ENCODE measurements at places on chromosomes 2 and 18. TPM values are rescaled to one million over a fixed set of nuclear protein-coding genes. Genes with fewer than 3 reads are reported as not detected.

GRCh38 chr2:120894966-120895365, 159.3 kb downstream of the GLI2 start:
- DNase-seq = peak; percentile 56

DNA sequence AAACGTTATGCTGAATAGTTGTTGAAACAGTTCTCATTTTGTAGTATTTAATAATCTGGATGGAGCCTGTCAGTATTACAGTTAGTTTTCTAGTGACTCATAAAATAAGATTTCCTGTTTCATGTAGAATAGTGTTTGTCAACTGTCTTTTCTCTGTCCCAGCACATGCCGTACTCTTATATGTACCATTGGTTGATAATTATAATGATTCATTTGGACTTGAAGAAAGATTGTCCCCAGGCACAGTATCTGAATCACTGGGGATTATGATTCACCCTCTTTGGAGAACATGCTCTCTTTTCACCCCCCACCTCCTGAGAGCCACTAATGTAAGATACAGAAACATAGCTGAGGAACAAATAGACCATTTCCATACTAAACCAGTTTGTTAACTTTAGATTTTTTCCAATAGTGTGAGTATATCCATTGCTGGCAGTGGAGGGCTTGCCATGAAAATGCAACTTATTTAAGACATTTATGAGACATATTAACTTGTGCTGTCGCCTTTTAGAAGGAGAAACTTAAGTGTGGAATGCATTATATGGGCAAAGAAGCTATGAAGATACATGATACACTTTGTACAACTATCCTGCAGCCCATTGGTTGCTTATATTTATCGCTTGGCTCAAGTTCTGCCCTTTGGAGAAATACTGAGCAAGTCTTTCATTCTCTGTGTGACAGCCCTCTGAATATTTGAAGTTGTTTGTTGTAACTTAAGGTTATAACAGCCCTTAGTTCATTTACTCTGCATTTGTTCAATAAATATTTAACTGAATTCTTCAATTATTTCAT, 12.4 kb downstream of the COPS8 start:
- DNase-seq = no peak

DNA sequence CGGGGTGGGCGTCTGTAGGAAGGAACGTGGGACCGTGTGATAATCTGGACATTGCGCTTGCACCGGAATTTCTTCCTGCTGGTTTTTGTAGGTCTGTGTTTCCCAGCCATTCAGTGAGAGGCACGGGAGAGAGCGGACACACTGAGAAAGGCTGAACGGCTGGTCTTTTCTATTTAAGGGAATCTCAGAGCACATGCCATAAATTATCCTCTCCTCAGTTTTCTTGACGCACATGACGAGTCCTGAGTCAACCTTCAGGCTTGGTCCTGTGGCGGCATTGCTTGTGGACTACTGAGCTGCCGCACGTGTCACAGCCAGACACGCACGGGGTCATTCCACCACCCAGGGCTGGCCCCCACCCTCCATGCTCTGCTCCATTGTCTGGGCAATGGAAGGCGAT, 519.3 kb upstream of the ID2 start:
- DNase-seq = no peak

DNA sequence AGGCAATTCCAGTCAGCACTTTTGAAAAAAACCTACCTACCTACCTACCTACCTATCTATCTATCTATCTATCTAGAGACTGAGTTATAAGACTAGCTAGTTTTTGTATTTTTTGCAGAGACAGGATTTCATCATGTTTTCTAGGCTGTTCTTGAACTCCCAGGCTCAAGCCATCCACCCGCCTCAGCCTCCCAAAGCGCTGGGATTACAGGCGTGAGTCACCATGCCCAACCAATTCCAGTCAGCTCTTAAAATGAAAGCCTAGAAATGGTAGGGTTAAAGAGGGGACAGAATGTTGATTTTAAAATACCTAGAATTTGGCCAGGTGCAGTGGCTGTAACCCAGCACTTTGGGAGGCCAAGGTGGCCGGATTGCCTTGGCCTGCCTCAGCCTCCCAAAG, 19.1 kb downstream of the MSH2 start:
- DNase-seq = no peak

GRCh38 chr18:45805551-45805950, 19.9 kb upstream of the SIGLEC15 start:
- no peak for DNase-seq

- DNase-seq = no peak
Observed at GRCh38 chr2:234852035-234852434, 99.8 kb upstream of the SH3BP4 start.

- no peak for DNase-seq
Observed at GRCh38 chr2:139159177-139159576, 379.0 kb upstream of the NXPH2 start.

- DNase-seq = no peak
Observed at GRCh38 chr2:3639015-3639630, 18.9 kb upstream of the ALLC start.

- DNase-seq = no peak
Observed at GRCh38 chr2:217219164-217219520, 359.3 kb upstream of the TNP1 start.

DNA sequence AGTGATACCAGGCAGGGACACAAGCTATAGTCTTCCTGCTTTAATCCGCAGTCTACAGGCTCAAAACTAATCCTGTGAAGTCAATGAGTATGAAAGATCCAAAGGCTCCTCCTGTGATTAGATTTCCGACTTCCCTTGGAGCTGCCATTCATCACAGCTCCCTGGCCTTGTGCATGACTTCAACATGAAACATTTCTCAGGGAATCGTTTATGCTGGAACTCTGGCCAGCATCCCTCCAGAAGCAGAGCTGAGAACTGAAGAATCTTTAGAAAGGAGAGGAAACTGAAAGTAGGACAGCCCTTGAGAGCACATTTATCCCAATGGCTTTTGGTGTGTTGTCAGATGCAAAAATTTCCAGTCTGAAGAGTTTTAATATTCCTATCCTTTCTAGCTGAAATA, 84.3 kb upstream of the SESTD1 start:
- no peak for DNase-seq

GRCh38 chr2:128692895-128693742, 374.5 kb upstream of the HS6ST1 start:
- no peak for DNase-seq

- DNase-seq = peak; percentile 54
Observed at GRCh38 chr2:202064171-202064880, 8.7 kb upstream of the KIAA2012 start.

GRCh38 chr2:169119851-169120250, 50.5 kb downstream of the DHRS9 start:
- no peak for DNase-seq

DNA sequence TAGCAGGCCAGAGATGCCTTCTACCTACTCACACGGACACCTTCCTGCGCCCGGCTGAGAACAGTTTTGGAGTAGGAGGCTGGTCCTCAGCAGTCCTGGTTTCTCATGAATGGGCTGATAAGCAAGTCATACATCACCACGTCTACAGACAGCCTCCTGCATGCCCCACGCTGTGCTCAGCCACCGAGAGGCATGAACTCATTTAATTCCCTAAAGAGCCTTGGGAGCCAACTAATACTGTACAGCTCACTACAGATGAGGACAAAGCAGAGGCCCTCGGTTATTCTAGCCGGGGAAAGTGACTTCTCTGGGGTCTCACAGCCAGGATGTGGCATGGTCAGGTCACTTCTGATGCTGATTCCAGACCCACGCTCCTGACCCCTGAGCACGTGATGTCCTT, 105.6 kb downstream of the TSHZ1 start:
- no peak for DNase-seq

DNA sequence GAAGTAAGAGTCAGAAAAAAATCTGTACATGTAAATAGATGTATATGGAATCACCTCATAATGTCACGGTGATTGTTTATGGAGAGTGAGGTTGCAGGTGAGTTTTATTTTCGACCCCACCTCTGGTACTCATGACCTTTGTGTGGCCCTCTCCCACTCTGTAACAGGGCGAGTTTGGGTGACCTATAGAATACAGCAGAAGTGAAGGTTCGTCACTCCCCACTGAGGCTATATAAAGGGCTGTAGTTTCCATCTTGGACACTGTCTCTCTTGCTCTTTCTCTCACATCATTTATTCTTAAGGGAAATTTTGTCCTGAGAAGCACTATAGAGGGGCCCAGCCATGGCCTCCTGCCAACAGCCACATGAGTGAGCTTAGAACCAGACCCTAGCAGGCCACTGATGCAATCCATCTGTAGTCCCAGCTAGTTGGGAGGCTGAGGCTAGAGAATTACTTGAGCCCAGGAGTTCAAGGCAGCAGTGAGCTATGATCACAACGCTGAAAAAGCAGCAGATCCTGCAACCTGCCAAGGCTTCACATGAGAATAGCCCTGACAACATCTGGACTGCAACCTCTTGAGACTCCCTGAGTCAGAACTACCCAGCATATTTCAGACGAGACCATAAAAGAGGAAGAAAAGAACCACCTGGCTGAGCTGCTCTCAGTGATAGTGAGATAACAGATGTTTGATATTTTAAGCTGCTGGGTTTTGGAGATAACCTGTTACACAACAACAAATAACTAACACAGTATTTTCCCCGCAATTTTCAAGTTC, 74.3 kb upstream of the SLC1A4 start:
- DNase-seq = no peak

DNA sequence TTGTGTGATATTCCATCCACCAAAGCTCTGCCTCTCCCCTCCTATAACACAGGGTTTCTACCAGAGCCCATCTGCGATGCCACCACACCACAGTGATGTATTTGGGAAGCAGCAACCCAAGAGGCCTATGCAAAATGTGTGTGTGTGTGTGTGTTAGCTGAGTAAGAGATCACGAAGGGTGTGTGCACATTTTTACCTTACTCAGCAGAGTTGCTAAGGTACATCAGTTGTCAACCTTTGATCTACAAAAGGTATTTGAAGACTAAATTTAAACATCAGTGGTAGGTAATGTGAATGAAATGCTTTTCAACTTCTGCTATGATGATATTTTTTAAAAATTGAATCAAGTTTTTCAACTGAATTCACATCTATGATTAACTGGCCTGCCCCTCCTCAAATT, 227.6 kb downstream of the FBXO15 start:
- DNase-seq = no peak

DNA sequence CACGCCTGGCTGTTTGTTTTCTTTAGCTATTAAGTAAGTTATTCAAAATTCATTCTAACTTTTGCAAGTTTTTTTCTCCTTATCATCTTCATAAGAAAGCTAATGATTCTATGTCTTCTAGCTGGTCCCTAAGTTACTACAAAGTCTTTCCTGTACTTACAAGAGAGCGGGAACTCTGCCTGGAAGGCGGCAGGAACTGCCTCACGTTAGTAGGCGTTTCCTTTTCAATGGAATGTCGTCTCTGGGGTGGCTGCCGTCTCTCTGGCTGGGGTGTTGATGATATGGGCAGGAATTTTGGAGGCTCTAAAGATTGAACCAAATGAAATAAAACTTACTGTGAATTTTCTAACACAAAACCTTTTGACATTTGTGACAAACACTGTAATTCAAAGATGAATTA, 55.5 kb downstream of the PRELID3A start:
- no peak for DNase-seq

DNA sequence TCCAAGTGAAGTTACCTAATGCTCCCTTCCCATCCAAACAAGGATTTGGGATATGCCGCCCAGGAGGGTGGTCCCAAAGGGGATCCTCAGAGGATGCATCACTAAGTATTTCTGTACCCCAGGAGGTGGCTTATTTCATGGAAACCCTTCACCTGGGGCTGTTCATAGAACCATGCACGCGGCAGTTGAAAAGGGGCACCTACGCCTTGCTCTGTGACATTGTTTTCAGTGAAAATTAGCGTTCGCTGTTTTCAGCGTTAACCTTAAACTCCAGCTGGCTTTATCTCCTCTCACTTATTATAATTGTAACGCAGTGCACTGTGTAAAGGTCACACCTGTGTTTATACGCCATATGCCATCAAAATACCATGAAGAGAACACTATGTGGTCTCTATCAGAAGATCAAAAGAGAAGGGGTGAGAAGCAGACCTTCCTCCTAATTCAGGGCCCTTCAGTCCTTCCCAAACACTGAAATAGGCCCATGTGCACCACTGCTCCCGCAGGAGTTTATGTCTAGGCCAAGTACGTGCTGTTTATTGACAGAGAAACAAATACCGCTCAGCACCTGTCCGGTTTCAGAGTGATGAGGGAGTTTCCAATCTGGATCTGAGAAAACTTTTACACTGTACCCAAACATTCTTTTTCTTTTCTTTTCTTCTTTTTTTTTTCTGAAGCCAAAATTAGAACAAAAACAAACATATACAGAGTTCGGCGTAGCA, 162.1 kb downstream of the BCL2 start:
- no peak for DNase-seq

DNA sequence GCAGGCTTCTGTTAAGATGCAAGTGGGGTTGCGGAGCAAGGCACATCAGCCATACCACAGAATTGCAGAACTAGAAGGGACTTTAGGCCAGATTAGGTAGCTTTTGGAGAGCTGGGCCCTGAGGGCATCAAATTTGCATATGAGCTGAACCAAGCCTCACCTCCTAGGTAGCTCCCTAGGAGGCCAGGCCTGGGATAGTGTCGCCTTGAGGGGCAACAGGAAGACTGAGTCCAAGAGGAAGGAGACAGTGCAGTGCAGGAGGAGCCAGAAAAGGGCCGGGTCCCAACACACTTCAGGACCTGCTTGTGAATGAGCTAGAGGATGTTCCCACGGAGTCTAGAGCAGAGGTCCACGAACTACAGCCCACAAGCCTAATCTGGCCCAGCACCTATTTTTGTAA, 98.7 kb downstream of the MAPK4 start:
- DNase-seq = no peak

GRCh38 chr2:205996161-205996560, 89.8 kb downstream of the INO80D start:
- DNase-seq = no peak

GRCh38 chr2:232983669-232984140, 29.4 kb downstream of the NGEF start:
- DNase-seq = no peak

- DNase-seq = no peak
Observed at GRCh38 chr18:68942230-68942629, 144.3 kb downstream of the CCDC102B start.

- DNase-seq = no peak
Observed at GRCh38 chr2:70698847-70699246, 69.2 kb downstream of the ADD2 start.

- DNase-seq = no peak
Observed at GRCh38 chr2:101892377-101892776, 99.4 kb upstream of the IL1R2 start.

The NT5DC4 gene
- not detected for total RNA-seq

The GALNT3 gene
- 0.24 TPM for total RNA-seq

The TRIM54 gene
- total RNA-seq = 141 TPM

The TIA1 gene
- 47.5 TPM for total RNA-seq

The LIMS4 gene
- 3.4 TPM for total RNA-seq

The SLC9A2 gene
- 0.12 TPM for total RNA-seq

The PLEKHH2 gene
- 5.9 TPM for total RNA-seq

The REG3A gene
- not detected for total RNA-seq

The GPR45 gene
- total RNA-seq = not detected

The RAB31 gene
- total RNA-seq = 24.3 TPM

The CAPN14 gene
- total RNA-seq = 0.08 TPM

The B3GNT7 gene
- 5.9 TPM for total RNA-seq

The PROKR1 gene
- total RNA-seq = not detected

The PTPN2 gene
- 15.7 TPM for total RNA-seq

The LYG2 gene
- not detected for total RNA-seq

The FAP gene
- 0.51 TPM for total RNA-seq

The UBXN4 gene
- total RNA-seq = 82.7 TPM

The NEURL3 gene
- total RNA-seq = not detected

The KCNG2 gene
- total RNA-seq = 0.15 TPM

The TRABD2A gene
- total RNA-seq = 0.29 TPM

The COBLL1 gene
- 9.2 TPM for total RNA-seq
